ENCODE measurements at places on chromosomes 6 and 20. TPM values are rescaled to one million over a fixed set of nuclear protein-coding genes. Genes with fewer than 3 reads are reported as not detected.

The IL17F gene
- not detected for total RNA-seq

DNA sequence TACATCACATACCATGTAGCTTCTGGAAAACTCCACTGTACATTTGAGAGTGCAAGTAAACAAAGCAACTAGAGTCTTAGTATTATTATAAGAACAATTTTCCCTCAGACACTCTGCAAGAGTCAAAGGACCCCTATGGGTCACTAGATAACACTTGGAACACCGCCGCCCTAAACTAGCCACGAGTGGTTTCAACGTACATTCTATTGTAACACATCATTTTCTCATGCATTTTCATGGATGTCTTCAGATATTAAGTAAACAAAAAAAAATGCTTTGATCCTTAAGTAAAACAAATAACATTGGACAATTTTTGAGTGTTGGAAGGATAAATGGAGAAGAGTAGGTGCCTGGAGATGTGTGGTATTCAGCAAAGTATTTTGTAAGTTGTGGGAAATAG lies 3.2 kb upstream of the RNF146 start:
- DNase-seq, result no peak

GRCh38 chr20:60424267-60424902 lies 466.2 kb downstream of the CDH26 start:
- DNase-seq, result no peak

The FAM83D gene
- total RNA-seq, result 57.1 TPM
